ENCODE measurements at places on chromosomes 11 and 22.

- DNase-seq: peak; percentile 61
Observed at GRCh38 chr11:133966921-133967598, 10.3 kb upstream of the IGSF9B start.

- no peak for DNase-seq
Observed at GRCh38 chr11:119373921-119374631, 7.4 kb downstream of the USP2 start.

- no peak for DNase-seq
Observed at GRCh38 chr11:11978792-11979487, 29.5 kb downstream of the DKK3 start.

- no peak for DNase-seq
Observed at GRCh38 chr11:64855596-64856304, 11.3 kb upstream of the CDC42BPG start.

DNA sequence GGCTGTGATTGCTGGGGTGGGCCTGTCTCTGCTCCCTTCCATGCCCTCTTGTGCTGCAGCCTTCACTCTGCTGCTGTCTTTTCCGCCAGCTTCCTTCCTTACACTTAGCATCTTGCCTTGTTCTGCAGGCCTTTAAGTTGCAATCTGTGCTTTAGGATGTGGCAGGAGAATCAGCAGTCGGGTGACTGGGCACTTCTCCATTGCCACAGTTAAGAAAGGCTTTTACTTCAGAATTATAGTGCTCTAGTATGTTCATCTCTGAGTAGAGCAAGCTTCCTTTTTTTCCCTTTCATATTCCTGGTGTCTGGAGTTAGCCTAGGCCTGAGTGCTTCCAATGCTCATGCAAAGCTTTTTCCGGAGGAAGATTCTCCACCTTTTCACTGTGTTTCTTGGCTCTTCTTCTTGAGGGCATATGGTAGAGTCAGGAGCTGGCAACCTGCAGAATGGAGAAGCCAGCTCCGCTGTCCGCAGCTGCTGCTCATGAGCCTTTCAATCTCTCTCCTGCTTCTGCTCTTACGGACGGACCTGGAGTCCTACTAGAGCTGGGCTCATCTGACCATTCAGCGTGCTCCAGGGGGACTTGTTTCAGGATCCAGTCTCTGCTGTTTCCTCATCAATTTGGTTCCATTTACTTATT is 20.2 kb downstream of the PPP6R2 start:
- DNase-seq: no peak

DNA sequence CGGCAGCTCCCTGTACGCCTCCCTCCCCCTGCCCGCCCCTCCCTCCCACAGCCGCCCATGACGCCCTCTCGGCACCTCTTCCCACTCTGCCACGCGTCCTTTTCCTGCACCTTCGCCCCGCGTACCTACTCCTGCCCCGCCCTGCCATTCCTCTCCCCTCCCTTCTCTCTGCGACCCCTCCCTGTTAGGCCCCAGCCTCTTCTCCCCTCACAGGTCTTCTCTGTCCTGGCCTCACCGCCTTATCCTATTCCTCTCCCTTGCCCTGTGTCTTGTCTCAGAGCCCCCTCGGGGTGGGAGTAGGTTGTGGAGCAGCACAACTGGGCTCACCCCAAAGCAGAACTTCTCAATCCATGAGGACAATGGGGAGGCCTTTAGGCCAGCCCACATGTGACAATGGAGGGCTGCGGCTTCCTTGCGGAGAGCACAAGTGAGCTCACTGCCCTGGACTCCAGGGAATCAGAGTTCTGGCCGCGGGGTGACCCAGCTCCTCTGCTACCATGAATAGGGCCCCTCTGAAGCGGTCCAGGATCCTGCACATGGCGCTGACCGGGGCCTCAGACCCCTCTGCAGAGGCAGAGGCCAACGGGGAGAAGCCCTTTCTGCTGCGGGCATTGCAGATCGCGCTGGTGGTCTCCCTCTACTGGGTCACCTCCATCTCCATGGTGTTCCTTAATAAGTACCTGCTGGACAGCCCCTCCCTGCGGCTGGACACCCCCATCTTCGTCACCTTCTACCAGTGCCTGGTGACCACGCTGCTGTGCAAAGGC is 539 bp downstream of the SLC35C1 start:
- DNase-seq: no peak

GRCh38 chr11:8095806-8096522 is 15.0 kb downstream of the TUB start:
- DNase-seq: no peak

DNA sequence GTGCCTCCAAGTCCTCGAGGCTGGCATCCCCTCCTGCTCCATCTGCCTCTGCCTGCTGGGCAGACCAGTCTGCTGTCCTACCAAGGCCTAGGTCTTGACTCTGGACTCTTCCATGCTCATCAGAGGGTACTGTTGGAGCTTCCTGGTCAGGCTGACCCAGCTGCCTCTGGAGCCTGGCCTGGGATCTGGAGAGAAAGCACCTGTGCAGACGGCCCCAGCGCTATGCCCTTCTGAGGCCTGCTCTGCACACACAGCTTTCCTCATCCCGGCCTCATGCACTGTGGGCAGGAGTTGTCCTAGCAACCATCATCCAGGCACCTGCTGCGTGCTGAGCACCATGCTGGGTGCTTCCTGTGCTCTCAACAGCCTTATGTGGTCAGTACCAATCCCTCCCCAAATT is 70.8 kb downstream of the CDKN1C start:
- no peak for DNase-seq

GRCh38 chr11:94149431-94150017 is 20.9 kb downstream of the PANX1 start:
- DNase-seq: no peak

All from activated T-helper 1 cell treated with Interleukin-2 at 50 U/mL for 16 hours (primary cell).